ENCODE measurements at places on chromosomes 3 and 15.

DNA sequence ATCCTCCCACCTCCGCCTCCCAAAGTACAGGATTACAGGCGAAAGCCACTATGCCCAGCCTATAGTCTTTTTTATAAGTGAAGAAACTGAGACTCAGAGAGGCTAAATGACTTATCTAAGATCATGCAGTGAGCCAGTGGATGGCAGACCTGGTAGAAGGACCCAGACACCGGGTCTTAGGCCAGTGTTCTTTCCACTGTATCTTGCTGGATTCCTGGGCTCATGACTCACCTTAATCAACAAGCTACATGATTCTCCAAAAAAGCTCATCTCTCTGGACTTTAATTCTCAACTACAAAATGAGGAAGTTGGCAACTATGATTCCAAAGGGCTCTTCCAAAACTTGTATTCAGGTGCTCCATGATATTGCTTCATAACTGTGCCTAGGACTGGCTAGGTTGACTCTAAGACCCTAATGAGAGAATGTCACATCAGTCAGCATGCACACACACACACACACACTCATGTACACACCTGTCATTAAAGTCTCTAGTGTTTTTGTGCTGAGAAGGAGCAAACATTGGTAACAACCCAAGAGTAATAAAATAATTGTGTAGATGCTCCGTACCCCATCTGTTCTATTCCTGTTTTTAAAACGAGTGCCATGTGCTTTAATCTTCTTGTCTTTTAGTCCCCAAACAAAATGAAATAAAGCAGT lies 89.7 kb upstream of the SLC4A7 start:
- DNase-seq: no peak

GRCh38 chr15:52653431-52653964 lies 25.7 kb downstream of the ATOSA start:
- DNase-seq: no peak

DNA sequence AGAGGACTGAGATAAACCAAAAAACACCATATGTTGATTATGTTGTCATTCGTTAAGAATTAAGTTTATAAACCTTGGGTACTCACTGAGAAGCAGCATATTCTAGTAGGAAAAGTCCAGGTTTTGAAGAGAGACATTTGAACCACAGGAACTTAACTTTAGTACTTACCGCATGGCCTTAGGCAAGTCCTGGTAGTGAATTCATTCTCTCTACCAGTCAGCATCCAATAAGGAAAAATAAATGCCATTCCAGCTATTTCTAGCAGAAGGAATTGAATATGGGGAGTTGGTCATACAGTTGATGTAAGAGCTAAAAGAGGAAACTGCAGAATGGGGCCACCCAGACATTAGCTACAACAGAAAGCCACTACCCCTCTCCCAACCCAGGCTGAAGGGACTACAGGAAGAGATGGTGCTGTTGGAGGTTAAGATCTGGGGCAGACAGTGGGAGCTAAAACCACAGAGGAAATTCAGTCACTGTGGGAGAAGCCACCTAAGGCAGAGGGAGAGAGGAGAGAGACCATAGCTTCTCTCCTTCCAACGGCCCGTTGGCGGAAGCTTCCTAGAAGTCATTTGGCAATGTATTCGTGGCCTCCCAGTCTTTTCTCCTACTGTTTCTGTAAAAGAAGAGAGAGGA lies 133.8 kb upstream of the RARB start:
- no peak for DNase-seq

GRCh38 chr15:93173369-93173768 lies 84.4 kb upstream of the RGMA start:
- no peak for DNase-seq

DNA sequence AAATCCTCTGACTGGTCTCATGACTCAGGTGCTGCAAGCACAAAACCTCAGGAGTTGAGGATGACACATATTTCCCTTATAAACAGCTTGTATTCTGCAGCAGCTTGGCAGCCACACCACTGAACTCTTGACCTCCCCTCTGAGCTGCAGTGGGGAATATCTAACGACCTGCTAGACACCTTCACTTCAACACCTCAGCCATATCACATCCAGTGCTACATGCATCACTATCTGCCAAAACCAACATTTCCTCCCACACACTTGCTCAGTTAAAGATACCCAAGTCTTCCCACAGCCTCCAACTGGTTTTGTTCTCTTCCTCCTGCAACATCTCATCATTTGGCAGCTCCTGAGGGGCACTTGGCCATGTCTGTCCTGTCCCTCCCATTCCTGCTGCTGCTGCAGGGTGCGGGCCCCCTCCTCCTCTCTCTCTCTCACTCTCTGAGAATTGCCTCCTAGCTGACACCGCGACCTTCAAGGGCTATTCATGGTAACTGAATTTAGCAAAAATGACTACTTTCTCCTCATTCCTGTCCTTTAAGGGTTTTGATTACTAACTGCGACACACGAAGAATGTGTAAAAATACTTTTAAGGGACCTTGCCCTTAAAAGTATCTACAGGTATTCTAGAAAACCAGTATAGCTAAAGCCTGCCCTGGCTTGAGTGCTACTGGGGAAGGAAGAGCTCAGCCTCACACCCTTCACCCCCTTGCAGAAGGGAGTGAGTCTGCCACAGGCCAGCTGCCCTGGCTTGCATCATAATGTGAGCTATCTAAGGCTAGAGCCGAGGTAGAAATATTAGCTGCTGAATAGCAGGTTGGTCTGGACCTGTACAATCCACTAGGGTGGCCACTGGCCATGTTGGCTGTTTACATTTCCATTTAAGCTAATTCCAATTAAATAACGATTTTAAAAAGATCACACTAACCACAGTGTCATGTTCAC lies 5.0 kb upstream of the CCR9 start:
- peak; percentile 52 for DNase-seq

DNA sequence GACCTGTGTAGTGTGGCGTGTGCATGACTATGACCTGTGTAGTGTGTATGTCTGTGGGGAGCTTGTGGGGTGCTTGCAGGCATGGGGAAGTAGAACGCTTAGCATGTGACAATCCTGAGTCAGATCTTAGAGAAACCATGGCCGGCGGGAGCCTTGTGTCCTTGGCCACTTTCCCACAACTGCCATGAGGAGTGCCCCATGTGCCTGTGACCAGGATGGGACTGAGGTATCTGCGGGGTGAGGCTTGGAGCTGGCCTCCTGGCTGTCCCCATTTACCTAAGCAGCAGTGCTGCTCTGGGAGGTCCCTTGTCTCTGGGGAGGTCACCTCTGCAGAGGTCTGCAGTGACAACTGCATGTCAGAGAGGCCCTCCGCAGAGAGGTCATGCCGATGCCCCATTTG lies 23.6 kb downstream of the TRPM1 start:
- no peak for DNase-seq

DNA sequence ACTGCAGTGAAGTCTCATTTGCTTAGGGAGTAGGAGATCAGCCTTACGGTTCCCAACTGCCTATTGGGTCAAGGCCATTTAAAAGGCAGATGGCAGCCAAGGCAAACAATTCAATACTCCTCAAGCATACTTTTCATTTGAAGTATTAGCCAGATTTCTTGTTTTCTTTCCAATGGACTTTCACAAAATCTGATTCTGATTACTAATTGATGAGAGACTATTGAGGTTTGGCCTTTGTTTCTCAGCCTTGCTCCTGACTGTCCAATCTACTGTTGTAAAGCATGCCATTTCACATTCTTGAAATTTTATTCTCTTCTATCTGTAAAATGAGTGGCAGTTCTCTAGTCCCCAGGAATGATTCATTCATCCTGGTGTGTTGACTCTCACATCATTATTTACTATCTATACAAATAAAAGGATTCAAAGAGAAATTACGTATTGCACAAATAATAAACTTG lies 166.2 kb upstream of the TGFBR2 start:
- no peak for DNase-seq

DNA sequence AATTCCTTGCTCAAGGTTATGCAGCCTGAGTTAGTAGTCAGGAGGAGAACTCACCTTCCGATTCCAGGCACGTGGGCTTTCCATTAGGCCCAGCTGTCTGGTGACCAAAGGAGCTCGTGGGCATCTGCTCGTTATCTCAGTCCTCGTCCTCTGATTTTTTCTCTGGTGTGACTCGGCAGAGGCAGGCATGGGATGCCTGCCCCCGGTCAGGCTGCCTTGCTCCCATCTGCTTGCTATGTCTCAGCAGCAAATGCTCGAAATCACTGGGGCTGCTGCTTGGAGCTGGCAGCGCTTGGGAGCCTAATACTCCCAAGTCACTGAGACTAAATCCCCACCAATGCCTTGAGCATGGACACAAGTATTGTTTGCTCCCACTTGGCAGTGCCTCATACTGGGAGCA lies 84.5 kb upstream of the NMNAT3 start:
- no peak for DNase-seq

- no peak for DNase-seq
Observed at GRCh38 chr3:98599647-98600411, 6.4 kb upstream of the CPOX start.

DNA sequence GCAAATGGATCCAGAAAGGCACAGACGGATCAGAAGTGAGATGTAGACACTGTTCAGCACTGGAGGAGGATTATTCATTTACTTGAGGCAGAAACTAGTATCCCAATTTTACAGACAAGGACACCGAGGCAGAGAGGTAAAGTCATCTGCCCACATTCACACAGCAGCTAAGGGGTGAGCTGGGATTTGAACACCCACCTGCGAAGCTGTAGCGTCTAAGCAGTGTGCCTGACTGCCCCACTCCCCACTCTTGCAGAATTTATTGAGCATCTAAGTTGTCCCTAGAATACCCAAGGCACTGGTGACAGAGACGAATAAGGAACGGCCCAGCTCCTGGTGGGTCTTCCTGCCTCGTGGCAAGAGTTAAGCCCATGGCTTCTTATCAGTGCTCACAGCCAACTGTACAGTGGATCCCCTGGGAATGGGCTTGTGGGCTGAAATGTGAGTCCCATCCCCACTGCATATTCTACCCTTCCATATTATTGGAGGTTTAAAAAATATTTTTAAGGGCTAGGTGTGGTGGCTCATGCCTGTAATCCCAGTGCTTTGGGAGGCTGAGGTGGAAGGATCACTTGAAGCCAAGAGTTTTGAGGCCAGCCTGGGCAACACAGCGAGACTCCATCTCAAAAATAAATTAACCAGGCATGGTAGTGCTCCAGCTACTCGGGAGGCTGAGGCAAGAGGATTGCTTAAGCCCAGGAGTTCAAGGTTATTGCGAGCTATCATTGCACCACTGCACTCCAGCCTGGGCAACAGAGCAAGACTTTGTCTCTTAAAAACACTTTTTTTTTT lies 77.6 kb downstream of the IQSEC1 start:
- no peak for DNase-seq

GRCh38 chr3:47250309-47251060 lies 32.1 kb downstream of the KIF9 start:
- no peak for DNase-seq

DNA sequence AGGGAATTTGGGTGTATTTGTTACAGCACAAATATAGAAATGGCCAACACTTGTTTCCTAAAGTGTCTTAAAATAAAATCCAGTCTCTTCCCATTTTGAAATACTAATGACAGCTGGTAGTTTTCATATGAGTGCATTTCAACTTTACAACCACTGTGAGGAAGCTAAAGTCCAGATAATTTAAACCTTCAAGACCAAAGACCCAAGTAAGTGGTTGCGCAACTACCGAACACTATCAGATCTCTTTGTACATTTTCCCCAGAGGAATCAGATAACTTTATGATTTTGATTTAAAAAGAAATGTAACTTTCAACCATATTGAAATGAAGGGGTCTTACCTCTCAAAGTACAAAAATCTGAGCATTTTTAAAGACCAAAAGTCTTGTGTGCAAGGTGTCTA lies 14.3 kb downstream of the BCL2L10 start:
- no peak for DNase-seq

GRCh38 chr15:88845616-88846015 lies 42.4 kb downstream of the ACAN start:
- no peak for DNase-seq

- DNase-seq: no peak
Observed at GRCh38 chr15:31470756-31471155, 144.1 kb downstream of the KLF13 start.

DNA sequence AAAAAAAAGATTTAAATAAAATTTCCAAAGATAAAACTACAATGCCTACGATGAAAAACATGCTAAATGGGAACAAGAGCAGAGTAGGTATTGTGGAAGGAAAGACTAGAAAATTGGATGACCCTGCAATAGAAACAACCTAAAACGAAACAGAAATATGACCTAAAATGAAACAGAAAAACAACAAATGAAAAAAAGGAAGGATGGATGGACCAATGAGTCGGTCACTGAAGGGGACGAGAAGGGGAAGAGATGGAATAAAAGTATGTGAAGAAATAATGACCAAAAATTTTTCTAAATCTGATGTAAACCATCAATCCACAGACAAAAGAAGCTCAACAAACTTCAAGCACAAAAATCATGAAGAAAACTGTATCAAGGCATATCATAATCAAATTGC lies 44.8 kb downstream of the TBC1D2B start:
- no peak for DNase-seq

DNA sequence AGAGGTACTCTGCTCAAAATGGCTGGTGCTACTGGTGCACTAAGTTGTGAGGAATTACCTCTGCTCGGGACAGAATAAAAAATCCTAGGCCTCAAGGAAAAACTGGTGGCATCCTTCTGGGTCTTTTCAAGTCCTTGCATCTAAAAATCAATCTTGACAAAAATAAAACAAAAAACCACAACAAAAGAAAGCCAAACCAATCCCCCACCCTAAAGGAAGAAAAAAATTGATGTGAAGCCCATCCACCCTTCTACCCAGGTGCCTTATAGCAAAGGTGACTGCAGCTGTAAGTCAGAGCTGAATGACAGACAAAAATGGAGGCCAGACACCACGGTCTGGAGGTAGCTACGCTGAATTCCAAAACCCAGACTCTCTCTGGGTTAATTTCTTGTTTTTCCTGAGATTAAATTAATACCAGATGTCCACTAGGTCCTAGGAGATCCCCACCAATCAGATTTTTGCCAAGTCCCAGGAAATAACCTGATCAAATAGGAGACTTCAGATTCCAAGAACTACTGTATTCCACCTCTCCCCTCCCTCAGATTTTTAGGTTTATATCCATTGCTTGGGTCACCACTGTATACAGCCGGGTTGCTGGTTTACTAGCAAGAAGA lies 33.5 kb downstream of the ABCC5 start:
- no peak for DNase-seq

DNA sequence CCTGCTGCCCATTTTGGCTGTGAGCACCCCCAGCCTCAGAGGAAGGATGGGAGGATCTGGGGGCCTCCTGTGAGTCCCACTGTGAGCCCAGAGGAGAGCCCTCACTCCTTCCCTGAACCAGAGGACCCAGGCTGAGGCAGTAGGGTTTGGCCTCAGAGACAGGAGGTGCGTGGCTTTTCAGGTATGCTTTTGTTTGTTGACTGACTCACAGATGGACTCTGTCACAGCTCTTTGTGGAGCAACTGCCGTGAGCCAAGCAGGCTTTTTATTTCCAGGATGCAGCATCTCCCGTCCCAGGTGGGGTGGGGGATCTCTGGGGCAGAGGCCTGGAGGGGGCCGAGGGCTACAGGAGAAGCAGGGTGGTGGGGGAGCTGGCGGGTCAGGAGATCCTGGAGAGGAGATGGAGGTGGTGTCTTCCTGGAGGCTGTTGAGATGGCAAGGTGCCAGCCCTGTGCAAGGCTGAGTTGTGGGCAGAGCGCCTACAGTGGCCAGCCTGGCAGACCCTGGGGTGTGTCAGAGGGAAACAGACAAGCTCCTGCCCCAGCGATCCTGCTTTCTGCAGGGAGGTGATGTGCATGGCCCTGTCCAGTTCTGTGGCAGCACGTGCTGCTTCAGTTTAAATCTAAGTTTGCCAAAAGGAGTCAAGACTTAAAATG lies 24.0 kb downstream of the PLXNA1 start:
- no peak for DNase-seq

- DNase-seq: peak; percentile 3
Observed at GRCh38 chr3:143529018-143529478, 319.2 kb downstream of the SLC9A9 start.

- DNase-seq: no peak
Observed at GRCh38 chr3:17111586-17111985, 226.8 kb downstream of the PLCL2 start.

- peak; percentile 17 for DNase-seq
Observed at GRCh38 chr3:56855856-56856512, 54.2 kb upstream of the ARHGEF3 start.
